Dermis microvascular lymphatic vessel endothelial cell (primary cell): ENCODE measurements at places on chromosomes 2 and 18. TPM values are rescaled to one million over a fixed set of nuclear protein-coding genes. Genes with fewer than 3 reads are reported as not detected.

Gene NEU4
- total RNA-seq: 0.13 TPM in 1 of 2 replicates, not detected in the other

Gene CFAP210
- not detected in 2 replicates for total RNA-seq

Gene CRYGD
- not detected in 2 replicates for total RNA-seq

Gene LYG1
- 0.13 and 0.51 TPM in 2 replicates for total RNA-seq

Gene ME2
- total RNA-seq: 26.3 and 33.1 TPM in 2 replicates

Gene UPP2
- not detected in 2 replicates for total RNA-seq

Gene CGREF1
- 2.8 and 5.1 TPM in 2 replicates for total RNA-seq

Gene INO80B
- 4.1 and 7.1 TPM in 2 replicates for total RNA-seq

Gene CCDC68
- total RNA-seq: 0.26 and 0.51 TPM in 2 replicates

Gene FEV
- not detected in 2 replicates for total RNA-seq

Gene SCTR
- not detected in 2 replicates for total RNA-seq

Gene CENPA
- 5.2 and 17.1 TPM in 2 replicates for total RNA-seq

Gene GAREM1
- total RNA-seq: 0.25 and 0.26 TPM in 2 replicates

Gene BOLL
- not detected in 2 replicates for total RNA-seq

Gene CXCR4
- total RNA-seq: 26.8 and 37.0 TPM in 2 replicates
